Urothelium cell line (cell line): ENCODE measurements at places on chromosomes 2 and 18.

DNA sequence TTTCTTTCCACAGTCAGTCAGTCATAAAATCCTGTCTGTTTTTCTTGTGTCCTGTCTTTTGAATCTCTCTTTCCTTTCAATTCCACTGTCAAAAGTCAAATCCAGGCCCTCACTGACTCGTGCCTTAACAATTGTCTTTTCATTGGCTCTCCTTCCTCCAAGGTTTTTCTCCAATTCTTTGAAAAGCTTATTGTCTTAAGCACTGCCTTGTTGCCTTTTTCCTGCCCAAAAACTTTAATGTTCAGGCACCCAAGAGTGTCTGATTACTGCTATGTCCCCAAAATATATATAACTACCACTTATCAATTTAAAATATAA is 13.9 kb upstream of the SULT1C4 start:
- no peak for DNase-seq

GRCh38 chr2:138079976-138080375 is 115.7 kb downstream of the HNMT start:
- DNase-seq, result no peak

DNA sequence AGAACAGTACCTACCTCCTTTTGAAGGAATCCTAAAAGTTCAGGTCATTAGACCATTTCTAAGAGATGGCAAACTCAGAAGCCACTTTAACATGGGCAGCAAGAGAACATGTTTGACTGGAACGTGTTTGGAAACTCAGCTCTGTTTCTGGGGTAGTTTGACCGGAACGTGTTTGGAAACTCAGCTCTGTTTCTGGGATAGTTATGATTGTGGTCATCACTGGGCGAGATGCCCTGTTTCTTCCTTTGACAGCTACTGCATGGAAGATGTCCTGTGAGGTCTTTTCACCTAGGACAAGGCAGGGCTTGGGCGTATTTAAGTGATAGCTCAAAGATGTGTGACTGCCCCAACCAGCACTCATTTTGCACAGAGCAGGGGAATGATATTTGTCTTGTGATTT is 19.9 kb upstream of the SERPINB13 start:
- no peak for DNase-seq

GRCh38 chr18:67513280-67513679 is 3.2 kb downstream of the DSEL start:
- no peak for DNase-seq

DNA sequence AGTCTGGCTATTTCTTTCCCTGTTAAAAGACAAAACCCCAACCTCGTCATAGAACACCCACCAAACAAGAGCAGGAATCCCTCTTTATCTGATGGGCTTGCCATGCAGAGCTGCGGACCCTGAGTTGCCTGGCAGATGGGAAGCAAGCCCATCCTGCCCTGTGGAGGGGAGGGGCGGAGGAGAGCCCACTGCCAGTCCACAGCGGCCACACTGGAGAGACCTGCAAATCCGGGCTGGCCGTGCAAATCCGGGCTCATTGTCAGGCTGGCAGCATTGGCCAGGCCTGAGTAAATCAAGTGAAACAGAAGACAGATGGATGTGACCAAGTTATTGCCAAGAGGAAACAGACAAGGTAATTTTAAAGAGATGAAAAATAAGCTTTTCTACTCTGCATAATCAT is 22.0 kb downstream of the MYL12B start:
- no peak for DNase-seq

- DNase-seq, result peak; percentile 36
Observed at GRCh38 chr2:170928036-170928823, 823 bp upstream of the GORASP2 start.

GRCh38 chr2:63058144-63058920 is 7.7 kb downstream of the OTX1 start:
- no peak for DNase-seq

DNA sequence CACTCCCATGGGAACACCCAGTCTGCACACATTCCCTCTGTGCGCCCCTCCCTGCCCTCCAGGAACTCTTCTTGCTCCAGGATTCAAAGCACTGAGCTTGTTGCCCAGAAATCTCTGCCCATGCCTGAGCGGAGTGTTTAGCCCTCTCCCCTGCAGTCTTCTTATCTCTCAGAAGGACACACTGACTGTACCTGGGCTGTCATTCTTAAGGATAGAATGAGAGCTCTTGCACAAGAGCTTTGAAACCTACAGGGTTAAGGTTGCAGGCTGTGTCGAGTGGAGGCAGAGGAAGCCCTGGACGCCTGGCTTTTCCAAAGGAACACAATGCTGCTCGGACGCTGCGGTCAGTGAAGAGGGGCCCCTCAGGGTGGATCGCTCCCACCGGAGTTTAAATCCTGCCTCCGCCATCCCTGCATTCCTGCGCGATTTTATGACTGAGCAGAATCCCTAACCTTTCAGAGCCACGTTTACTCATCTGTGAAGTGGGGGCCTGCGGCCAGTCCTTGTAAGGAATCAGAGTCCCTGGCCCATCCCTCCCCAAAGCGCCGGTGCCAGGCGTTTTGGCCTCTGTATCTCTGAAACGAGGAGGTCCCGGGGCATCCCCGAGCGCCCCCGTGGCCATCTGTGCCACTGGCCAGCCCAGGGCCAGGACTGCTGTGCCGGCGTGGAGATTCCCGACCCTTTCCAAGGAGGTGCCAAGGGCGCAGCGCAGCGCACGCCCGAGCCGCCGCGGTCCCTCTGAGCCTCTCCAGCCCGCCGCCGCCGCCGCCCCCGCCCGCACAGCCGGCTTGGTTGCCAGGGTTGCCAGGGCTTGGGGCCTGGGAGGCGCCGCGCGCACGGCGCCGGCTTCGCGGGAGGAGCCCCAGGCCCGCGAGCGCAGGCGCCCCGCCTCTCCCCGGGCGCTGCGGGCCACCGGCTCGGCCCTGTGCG is 58.9 kb downstream of the FAM168B start:
- no peak for DNase-seq

- no peak for DNase-seq
Observed at GRCh38 chr18:73660931-73661856, 486.4 kb downstream of the FBXO15 start.
